ENCODE measurements at places on chromosomes 6 and 20.
A peak's percentile ranks its signal among the peaks of the same experiment; 100 is the strongest.

- DNase-seq, result peak; percentile 57
Observed at GRCh38 chr6:151475653-151476523, 17.9 kb upstream of the CCDC170 start.

DNA sequence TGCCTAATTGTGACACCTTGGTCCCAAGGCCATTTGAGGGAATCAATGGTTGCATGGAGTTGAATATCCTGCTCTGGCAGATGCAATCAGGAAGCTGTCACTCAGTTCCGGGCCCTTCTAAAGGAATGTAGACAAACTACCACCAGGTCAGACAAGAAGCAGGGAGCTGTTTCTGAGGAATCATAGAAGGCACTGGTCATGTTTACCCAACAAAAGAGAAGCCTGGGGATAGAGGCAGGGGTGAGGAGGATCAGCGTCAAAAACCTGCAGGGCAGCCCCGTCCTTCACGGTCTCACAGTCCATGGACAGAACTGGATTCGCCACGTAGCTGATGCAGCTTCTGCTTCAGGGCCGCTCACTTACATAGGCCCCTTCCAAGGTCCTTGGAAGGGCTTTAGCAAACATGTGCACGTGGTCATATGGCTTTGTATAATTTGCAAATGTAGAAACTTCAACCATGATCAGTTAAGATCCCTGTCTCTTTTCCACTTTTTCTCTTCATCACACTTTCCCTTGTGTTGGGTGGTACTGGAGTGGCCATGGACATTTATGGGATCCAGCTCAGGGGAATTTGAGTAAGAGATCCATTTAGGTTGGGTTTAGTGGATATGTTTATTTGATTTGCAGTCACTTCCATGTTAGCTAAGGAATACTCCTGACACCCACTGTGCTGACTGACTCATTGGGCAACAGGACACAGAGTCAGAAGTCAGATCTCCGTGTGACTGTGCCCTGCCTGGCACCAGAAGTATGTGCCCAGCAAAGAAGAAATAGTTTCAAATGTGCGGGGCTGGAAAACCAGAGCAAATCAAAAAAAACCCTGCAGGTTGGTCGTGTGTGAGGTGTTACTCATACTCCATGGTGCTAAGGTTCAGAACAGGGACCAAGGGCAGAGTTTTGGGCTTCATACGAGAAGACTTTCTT, 60.0 kb upstream of the ZFAND3 start:
- DNase-seq, result no peak

DNA sequence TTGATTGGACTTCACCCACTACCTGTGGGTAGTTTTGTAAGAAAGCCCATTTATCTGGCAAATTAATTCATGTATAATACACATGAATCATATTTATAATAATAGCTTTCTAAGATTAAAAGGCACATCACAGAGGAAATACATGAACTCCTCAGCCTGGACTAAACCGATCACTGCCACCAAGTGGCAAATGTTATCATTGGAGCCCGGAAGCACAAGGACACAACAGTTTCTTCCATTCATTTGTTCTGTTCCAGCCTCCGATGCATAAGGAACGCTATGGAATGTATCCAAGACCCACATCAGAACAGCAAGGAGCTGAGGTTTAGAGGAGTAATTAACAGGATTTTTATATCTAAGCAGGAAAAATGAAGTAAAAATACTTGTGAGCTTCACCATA, 13.9 kb upstream of the IPCEF1 start:
- DNase-seq, result peak; percentile 68

GRCh38 chr6:121756666-121757065, 321.2 kb downstream of the GJA1 start:
- DNase-seq, result no peak

GRCh38 chr20:3027987-3028386, 15.4 kb upstream of the GNRH2 start:
- DNase-seq, result no peak

All from RKO (cell line).